ENCODE measurements at places on chromosomes 5 and 9.
A peak's percentile ranks its signal among the peaks of the same experiment; 100 is the strongest.

DNA sequence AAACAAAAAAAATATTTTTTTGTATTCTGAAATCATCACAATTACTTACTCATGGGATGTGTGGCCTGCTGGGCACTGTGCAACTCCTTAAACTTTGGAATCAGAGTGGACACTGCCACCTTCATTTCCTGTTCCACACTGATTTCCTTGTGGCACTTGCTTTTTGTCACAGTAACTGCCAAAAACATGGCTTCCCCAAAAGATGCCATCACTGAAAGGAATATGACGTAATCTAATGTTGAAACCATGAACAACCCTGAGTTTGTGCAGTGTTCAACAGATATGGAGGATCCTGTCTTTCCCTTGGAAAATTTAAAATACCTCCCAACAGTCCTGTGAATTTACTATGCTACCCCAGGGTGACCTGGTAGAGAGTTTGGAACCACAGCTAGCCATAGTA, 12.6 kb upstream of the IL12B start:
- DNase-seq: peak; percentile 3

DNA sequence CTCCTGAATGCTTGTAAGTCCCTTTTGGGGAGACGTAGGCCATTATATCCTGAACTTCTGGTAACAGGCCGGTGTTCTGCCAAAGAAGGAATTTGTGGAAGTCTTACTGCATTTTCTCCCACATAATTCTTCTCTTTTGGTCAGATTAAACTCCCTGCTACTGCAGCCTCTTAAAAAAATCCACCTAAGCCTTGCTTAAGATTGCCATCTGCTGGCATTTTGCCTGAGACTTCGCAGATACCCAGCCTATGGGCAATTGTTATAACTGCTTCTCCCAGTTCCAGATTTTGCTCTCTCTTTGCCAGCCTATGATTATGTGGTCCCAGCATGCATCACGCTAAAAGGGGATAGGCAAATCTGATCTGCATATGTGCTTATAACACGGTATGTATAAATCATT, 391.6 kb upstream of the CHD1 start:
- DNase-seq: peak; percentile 31

DNA sequence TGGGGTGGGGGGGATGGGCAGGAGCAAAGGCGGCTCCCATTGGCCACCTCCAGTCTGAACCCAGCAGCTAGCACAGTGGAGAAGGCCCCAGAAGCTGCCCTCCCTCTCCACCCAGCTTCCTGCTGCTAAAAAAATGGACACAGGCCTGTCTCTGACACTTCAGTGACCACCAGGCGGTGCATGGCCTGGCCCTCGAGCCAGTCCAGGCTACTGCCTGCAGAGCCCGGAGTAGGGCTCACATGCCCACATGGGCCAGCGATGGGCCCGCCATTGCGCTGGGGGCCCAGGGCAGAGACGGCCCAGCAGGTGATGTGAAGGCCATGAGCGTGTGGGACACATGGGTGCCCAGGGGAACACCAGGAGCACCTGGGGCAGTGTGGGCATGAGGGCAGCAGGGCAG, 52.1 kb upstream of the NOTCH1 start:
- no peak for DNase-seq

DNA sequence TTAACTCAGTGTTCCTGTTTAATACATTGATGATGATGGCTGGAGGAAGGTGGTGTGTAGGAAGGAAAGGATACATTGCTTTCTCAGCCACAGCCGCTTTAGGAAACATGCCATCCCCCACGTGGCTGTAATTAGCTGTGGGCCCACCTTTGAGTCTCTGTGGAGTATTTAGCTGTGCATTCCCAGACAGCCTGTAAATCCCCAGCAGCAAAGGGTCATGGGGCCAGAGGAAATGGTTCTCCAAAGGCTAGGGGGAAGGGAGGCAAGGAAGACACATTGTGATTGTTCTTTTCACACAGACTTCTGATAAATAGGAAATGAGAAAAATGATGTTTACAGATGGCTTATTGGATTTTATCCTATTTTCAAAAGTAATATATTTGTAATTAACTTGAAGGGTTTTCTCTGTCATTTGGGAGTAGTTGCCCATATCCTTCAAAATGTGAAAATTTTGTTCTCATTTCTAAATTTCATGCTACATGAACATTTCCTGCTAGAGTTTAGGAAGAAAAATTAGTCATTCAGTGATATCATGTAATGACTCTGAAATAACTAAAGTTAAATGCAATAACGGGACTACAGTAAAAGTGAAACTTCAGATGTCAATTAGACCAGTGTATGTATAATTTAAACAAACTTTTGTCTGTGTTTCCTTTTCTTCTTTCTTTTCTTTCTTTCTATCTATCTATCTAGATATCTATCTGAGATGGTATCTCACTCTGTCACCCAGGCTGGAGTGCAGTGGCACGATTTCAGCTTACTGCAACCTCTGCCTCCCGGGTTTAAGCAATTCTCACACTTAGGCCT, 24.3 kb upstream of the F2R start:
- no peak for DNase-seq

GRCh38 chr9:136613824-136614371, 48.8 kb upstream of the EGFL7 start:
- no peak for DNase-seq

DNA sequence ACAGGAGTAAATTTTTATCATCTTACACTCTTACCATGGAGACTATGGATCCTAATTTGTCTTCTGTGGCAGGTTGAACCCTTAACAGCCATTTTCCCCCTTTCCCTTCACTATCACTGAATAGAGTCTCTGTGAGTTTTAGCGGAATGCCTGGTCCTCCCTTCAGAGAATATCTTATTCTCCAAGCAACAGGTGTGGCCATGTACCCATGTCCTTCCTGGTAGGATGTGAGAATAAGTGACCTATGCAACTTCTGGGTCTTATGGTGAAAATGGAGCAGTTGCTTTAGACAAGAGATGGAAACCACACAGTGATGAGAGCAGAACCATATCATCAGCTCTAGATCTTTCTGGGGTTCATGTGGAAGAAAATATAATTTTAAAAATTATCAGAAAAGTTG, 312.6 kb downstream of the MCTP1 start:
- no peak for DNase-seq

- peak; percentile 52 for DNase-seq
Observed at GRCh38 chr5:82334856-82335255, 56.7 kb upstream of the RPS23 start.

DNA sequence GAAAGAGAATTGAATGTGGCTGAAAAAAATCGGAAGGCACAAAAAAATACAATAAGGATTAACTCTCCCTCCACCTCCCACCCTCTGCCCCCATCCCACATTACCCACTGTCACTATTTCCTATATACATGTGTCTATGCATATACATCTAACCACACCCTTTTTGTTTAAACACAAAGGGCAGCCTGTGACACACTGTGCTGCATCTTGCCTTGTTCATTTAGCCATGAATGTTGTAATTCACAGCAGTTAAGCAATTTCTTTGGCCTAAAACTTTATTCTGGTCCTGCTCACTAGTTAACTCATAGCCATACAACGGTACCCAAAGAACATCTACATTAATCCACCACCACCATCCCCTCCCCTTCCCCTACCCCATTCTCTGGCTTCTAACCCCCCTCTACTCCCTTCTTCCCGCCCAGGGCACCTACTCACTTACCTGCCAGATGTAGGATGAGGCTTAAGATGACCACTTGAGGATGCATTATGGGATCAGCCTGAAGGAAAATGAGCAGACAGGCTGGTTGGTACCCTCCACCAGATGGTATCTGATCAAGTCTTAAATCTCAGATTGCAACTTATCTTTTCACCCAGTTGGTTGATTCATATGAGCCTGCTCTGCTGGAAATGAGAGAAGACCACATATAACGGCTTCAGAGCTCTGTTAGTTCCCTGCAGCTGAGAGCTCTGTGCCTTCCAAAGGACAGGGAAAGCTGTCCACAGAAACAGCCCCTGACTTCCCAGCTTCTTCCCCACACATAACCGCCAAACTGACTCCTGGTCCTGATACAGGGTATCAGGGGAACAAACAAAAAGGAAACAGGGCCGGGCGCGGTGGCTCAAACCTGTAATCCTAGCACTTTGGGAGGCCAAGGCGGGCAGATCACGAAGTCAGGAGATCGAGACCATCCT, 1.2 kb downstream of the HAVCR1 start:
- no peak for DNase-seq
